ENCODE measurements at places on chromosomes 11 and 22.

- no peak for DNase-seq
Measured at GRCh38 chr11:121589946-121590537, 137.3 kb upstream of the SORL1-AS1 start.

DNA sequence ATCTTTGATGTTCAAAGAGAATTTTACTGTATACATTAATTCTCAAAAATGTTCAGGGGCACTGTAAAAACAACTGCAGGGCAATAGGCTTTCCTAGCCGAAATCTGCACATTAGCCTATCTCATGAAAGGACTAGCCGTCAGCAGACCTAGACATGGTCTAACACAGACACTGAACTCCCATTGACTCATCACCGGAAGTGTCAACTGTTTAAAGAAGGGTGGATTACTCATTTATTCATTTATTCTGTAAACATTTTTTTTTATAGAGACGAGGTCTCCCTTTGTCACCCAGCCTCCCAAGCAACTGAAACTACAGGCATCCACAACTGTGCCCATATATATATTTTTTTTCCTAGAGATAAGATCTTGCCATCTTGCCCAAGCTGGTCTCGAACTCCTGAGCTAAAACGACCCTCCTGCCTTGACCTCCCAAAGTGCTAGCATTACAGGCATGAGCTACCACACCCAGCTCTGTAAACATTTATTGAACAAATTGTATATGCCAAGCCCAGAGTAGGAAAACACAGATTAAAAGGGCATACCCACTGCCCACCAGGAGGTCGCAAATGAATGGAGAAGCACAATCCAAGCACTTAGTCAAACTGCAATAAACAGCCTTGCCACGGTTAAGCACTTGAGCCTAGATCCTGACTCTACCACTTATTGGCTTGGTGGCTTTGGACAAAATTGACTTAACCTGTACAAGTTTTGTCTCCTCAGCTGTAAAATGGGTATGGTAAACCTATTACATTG, 26.6 kb downstream of the RAB30 start:
- DNase-seq: no peak

GRCh38 chr22:49547751-49548239, 279.9 kb downstream of the BRD1 start:
- no peak for DNase-seq

DNA sequence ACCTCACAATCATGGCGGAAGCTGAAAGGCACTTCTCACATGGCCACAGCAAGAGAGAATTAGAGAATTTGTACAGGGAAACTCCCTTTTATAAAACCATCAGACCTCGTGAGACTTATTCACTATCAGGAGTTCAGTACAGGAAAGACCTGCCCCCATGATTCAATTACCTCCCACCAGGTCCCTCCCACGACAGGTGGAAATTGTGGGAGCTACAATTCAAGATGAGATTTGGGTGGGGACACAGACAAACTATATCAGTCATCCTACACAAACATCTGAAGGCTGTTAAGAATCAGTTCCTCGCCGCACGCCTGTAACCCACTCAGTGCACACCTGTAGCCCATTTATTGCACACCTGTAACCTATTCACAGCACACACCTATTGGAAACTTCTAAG, 39.8 kb downstream of the CHST1 start:
- DNase-seq: no peak

- DNase-seq: no peak
Measured at GRCh38 chr22:39514373-39514973, 5.9 kb upstream of the ATF4 start.

- no peak for DNase-seq
Measured at GRCh38 chr11:316891-317301, 3.1 kb downstream of the IFITM1 start.

GRCh38 chr22:33101550-33101949, 43.4 kb upstream of the SYN3 start:
- DNase-seq: no peak

DNA sequence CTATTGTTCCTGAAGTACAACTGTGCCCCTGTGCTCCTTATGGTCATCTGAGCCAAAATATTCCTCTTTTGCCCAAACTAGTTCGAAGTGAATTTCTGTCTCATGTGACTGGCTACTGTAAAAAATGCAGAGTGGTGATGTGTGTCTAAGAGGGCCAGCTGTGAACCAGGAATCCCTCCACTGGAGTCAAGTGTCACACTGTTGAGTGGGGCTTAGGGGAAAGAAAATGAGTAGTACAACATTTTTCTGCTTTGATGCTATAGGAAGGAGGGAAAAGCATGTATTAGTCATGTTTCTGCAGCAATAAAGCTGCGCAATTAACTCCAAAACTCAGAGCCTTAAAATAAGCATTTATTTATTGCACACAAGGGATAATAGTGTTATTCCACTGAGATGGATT, 39.8 kb upstream of the HMGXB4 start:
- DNase-seq: no peak

DNA sequence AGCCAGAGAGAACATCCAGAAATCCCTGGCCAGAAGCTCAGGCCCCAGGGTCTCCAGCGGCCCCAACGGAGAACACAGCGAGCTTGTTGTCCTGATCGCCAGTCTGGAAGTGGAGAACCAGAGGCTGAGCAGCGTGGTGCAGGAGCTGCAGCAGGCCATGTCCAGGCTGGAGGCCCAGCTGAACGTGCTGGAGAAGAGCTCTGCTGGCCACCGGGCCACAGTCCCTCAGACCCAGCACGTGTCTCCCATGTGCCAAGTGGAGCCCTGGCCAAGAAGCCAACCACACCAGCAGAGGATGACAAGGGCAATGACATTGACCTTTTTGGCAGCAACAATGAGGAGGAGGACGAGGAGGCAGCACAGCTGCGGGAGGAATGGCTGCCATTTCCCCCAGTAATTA, 20.6 kb upstream of the SCGB1D1 start:
- DNase-seq: no peak

- DNase-seq: no peak
Measured at GRCh38 chr22:46660604-46661201, 40.5 kb downstream of the GRAMD4 start.

DNA sequence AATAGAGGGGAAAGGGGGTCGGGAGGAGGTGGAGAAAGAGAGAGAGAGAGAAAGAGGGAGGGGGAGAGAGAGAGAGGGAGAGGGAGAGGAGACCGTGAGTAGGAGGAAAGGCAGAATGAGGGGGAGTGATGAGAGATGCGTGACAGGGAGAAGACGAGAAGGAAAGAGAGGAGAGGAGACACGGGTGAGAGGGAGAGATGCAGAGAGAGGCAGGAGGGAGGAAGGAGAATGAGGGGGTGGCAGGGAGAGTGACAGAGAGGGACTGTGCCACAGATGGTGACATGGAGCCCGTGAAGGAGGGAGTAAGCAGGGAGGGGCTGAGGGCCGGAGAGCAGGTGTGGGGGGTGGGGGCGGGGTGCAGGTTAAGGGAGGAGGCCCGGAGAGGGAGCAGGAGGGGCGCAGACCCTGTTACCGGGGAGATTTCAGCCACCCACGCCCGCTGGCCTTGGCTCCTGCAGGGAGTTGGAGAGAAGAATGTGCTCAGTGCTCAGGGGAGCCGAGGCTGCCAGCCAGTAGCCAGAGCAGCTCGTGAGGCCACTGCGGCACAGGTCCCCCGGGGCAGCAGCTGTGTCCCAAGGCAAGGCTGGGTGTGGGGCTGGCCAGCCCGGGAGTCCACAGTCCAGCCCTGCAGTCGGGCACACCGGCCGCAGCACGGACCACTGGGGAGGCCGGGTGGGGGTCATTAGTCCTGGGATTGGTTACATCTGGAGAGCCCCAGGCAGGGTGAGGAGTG, at the start of gene SSTR3:
TSS of gene SSTR3 (minus strand) at position 304 of the 733 bp plus-strand sequence. CDS start 4,674 bp downstream, outside the sequence.
- DNase-seq: no peak

GRCh38 chr11:9030601-9031000, 26.8 kb upstream of the NRIP3 start:
- no peak for DNase-seq
